ENCODE measurements at places on chromosomes 3 and 15. TPM values are rescaled to one million over a fixed set of nuclear protein-coding genes. Genes with fewer than 3 reads are reported as not detected.

Gene GOLGA8A
- 35.9 TPM for total RNA-seq

Gene CLCN2
- total RNA-seq: 3.3 TPM

Gene PRKCI
- 59.8 TPM for total RNA-seq

Gene OXSR1
- total RNA-seq: 56.5 TPM

Gene MUC4
- total RNA-seq: not detected

Gene PLS1
- 2.4 TPM for total RNA-seq

Gene HTR3C
- total RNA-seq: not detected

Gene MYO5C
- 11.7 TPM for total RNA-seq

Gene C3orf80
- not detected for total RNA-seq

Gene ATP11B
- total RNA-seq: 78.9 TPM

Gene CFAP161
- total RNA-seq: 0.93 TPM

All from thoracic aorta endothelial cell (primary cell).